ENCODE measurements at places on chromosomes 1 and 21.

DNA sequence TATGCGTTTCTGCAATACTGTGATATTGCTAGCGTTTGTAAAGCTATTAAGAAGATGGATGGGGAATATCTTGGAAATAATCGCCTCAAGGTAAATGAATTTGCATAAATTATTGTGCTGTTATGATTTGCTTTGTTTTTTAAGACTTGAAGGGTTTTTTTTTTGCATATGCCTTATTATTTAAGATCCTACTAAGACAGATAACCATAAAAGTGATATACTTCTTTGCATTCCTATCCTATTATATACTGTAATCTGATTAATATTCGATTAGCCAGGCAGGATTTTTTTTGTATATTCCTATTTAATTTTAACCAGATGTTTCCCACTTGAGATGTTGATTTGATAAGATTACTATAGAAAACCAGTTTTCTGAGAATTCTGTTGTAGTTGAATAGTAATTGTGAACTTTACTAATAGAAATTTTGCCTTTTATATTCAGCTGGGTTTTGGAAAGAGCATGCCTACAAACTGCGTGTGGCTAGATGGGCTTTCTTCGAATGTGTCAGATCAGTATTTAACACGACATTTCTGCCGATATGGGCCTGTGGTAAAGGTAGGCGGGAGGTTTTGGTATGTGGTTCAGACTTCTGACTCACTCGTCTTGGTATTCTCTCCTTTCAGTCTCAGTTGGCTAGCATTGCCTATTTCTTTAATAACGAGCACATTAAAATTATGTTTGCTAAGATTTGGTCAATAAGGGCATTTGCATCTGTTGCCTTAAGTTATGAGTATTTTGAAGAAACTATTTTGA lies 56.8 kb downstream of the ZBTB17 start:
- no peak for DNase-seq

DNA sequence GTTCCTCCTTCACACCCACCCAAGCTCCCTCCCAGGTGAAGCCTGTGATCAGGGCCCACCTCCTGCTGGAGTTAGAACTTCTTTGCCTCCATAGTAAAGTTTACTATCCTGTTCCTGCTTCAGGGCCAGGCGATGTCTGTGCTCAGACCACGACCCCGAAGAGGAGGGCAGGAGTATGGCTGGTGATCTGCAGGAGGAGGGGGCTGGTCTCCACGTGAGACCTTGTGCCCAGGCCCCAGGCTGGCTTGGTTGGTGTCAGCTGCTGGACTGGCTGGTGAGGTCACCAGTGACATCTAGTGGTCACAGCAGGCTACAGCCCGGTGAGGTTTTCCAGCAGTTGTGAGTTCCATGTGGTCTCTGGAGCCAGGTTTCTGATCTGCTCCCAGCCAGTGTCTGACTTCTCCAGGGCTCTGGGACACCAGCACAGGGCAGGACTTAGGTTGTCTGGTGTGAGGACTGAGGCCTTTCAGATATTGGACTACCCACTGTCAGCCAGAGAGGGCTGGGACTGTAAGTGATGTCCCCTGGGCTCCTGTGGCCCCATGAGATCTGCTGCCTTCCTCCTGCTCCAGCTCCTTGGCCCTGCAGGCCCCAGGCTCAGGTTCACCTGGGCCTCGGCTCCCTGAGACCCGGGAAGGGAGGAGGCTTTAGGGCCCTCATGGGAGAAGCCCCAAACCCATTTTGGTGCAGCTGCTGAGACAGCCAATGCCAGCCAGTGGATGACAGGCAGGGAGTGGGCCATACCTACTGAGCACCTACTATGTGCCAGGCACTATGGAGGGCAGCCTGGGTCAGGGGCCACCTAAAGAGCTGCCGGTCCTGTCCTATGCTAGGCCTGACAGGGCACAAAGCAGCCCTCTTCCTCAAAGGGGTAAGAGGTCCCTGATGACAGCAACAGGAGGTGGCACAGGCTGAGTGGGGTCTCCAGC lies 6.0 kb upstream of the UBL4B start:
- DNase-seq = peak; percentile 35

DNA sequence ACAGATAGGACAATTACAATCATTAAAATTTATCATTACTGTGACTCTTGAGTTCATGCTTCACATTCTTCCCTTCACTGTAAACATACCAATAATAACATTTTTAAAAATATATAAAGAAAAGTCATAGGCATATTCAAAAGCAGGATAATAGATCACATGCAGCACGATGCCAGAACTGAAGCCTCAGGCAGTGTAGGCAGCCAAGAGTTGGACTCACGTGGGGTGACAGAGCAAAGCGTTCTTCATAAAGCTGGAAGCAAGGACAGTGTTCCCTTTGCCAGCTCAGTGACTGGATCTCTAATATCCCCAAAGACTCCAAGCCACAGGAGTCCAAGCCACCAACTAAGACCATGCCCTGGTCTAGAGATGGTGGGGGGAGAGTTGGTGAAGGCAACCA lies 77.7 kb downstream of the ODF2L start:
- no peak for DNase-seq

GRCh38 chr1:15197591-15198447 lies 44.3 kb downstream of the TMEM51 start:
- DNase-seq = no peak

DNA sequence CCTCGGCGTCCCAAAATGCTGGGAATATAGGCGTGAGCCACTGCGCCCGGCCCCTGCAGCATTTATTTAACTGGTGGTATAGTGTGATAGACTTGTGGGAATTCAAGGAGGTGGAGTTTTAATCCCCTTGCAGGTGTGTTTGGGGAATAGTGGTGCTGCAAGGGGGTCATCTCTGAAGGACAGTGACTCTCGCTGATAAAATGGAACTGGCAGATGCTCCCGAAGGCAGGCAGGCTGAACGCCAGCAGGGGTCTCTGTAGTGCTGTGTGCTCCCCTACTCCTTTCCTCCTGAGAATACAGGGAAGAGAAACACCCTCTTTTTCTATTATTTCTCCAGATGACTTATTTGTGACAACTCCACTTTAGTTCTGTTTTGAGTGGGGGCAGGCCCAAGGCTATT lies 4.0 kb downstream of the OSCP1 start:
- DNase-seq = no peak

GRCh38 chr1:114997510-114998289 lies 31.9 kb upstream of the TSHB start:
- DNase-seq = no peak

DNA sequence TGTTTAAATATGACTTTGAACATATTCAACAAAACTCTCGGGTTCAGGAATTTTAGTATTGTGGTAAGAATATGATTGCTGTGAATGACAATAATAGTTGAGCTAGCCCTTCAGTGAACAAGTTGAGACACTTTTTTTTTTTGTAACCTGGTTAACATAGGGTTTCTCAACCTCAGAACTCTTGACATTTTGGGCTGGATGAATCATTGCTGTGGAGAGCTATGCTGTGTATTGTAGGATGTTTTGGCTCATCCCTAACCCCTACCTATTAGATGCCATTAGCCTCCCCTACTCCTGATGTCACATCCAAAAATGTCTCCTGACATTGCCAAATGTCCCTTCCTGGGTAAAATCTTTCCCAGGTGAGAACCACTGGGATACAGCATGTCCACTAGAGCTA lies 113.7 kb downstream of the RUNX1 start:
- no peak for DNase-seq

DNA sequence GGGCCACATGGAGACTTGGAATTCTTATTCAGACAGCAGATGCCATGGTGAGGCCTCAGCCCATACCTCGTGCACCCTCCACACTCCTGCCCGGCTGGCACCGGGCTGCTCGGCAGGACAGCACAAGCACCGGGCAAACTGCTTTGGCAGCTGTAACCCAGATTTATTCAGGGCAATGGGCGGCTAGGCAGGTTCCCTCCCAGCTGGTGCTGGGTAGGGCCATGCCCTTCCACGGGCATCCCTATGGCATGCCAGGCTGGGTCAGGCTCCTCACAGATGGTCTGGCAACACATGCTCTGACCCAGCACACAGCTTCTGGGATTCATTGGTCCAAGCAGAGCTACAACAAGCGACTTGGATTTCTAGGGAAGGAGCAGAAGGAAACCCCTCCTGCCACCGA lies 53.4 kb downstream of the ATP1A1 start:
- no peak for DNase-seq

GRCh38 chr1:3919706-3920105 lies 19.6 kb upstream of the C1orf174 start:
- DNase-seq = no peak

GRCh38 chr1:117059334-117059677 lies 820 bp upstream of the TTF2 start:
- peak; percentile 54 for DNase-seq

GRCh38 chr1:185775501-185775900 lies 41.3 kb downstream of the HMCN1 start:
- DNase-seq = no peak

DNA sequence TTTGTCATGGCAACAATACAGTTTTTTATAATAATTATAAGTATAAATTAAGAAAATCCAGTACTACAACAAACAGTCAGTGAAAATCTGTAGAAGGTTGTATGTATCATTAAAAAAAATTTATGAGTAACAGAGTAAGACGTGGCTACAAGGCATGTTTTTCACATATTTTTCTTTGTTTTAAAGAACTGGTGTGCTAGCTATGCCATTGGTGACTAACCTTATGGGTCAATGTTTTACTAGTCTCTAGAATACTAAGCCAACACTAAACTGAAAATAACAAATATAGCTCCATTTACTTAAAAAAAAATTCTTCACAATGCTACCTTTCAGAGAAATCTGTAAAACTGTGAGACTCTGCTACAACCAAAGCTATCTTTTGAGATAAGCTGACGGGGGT lies 261.5 kb downstream of the ADGRL2 start:
- DNase-seq = no peak

GRCh38 chr1:177032434-177032833 lies 132.1 kb downstream of the ASTN1 start:
- DNase-seq = no peak

DNA sequence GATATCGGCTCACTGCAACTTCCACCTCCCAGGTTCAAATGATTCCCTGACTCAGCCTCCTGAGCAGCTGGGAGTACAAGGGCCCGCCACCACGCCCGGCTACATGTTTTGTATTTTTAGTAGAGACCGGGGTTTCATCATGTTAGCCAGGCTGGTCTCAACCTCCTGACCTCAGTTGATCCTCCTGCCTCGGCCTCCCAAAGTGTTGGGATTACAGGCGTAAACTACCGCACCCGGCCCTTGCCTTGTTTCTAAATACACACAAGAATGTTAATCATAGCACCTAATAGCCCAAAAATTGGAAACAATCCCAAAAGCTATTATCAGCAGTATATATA lies 1.2 kb upstream of the MSTO1 start:
- DNase-seq = no peak

Measured in T-helper 9 cell (primary cell).